ENCODE measurements at places on chromosomes 5 and 9. TPM values are rescaled to one million over a fixed set of nuclear protein-coding genes. Genes with fewer than 3 reads are reported as not detected.

SLC4A9 gene
- 0.35 TPM for total RNA-seq

SHISAL2B gene
- not detected for total RNA-seq

ITGA2 gene
- total RNA-seq: 19.3 TPM

NSD1 gene
- 60.6 TPM for total RNA-seq

SMC5 gene
- 7.7 TPM for total RNA-seq

PCDHGB7 gene
- 2.4 TPM for total RNA-seq

SLC36A2 gene
- total RNA-seq: not detected

LCN9 gene
- not detected for total RNA-seq

PCDHA1 gene
- 0.07 TPM for total RNA-seq
